ENCODE measurements at places on chromosomes 5 and 9.

- DNase-seq: no peak
Measured at GRCh38 chr5:143374496-143375217, 28.8 kb downstream of the NR3C1 start.

DNA sequence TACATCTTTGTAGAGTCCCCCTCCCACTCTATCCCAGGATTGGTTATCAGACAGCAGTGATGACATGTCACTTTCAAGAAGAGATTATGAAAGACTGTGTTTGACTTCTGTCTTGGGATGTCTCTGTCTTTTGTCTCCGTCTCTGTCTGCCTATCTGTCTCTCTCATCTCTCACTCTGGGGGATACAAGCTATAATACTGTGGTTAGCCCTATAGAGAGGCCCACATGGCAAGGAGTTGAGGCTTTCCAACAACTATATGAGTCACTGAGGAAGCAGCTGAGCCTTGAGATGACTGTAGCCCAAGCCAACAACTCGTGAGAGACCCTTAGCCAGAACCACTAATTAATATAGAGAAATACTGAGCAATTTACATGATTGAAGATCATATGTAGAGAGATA, 284.8 kb downstream of the PDE4D start:
- DNase-seq: no peak

GRCh38 chr5:18393565-18394442, 759.5 kb downstream of the TAF11L14 start:
- no peak for DNase-seq

DNA sequence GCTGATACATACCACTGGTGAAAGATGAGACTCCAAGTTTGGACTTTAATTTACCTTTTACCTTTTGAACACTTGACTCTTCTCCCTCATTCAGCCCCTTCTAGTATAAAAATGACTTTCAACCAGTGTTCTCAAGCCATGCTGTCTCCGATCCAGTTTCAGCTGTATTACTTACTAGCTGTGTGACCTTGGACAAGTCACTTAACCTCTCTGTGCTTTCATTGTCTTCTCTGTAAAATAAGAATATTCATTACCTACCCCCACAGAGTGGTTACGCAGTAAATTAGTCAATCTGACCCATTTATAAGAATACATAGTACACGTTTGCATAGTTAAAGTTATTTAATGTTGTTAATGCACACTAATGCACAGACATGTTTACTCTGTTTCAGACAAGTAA, 12.6 kb upstream of the CEMIP2 start:
- DNase-seq: no peak

DNA sequence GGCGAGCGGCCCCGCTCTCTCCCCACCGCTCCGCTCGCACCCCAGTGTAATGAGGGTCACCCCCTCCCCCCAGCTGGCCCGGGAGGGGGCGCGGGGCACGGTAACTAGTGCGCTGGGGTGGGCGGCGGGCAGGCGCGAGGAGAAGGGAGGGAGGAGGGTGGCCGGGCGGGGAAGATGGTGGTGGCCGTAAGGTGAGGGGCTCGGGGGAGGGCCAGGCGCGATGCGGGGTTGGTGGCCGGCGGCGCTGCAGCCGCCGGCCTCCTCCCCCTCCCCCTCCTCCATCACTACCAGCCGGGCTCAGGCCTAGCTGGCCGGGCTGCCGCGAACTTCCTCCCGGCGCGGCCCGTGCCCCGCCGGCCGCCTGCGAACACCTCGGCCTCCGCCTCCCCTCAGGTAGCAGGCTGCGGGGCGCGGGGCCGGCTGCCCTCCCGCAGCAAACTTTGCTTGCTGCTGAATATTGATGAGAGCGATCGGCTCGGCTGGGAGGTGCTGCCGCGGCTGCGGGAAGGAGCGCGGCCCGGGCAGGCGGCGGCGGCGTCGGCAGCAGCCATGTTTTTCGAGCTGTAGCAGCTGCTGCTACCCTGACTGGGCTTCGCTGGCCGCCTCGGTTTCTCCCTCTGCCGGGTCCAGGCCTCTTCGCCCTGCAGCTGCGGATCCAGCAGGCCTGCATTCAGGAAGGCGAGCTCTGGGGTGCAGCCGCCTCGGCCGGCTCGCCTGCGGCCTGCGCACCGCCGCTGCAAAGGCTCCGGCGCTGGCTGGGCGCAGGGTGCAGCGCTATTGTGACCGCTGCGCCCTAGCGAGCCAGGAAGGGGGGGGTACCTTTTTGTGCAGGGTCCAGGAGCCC, 502 bp downstream of the NSD1 start:
- peak; percentile 17 for DNase-seq

- no peak for DNase-seq
Measured at GRCh38 chr5:66958980-66959641, 237.5 kb downstream of the CD180 start.

DNA sequence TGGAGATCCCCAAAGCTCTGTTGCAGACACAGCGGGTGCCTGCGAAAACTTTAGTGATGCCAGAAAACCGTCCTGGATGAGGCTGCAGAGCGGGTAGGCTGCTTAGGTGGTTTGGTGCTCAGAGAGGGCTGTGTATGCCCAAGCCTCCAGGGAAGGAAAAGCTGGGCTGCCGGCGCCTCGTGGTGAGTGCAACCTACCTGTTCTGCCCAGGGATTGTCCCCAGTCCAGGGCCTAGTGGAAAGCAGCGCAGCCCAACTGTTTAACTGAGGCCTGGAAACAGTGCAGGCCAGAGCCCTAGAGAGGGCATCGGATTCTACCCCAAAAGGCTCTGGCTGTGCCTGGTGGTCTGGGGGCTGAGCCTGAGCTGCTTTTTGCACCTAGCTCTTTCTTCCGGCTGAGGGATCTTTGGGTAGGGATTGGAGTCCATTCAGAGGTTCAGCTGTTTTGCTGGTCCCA, 2.8 kb downstream of the LMX1B start:
- DNase-seq: no peak

GRCh38 chr9:88932766-88933165, 58.5 kb upstream of the S1PR3 start:
- no peak for DNase-seq
